ENCODE measurements at places on chromosomes 4 and X. TPM values are rescaled to one million over a fixed set of nuclear protein-coding genes. Genes with fewer than 3 reads are reported as not detected.

DNA sequence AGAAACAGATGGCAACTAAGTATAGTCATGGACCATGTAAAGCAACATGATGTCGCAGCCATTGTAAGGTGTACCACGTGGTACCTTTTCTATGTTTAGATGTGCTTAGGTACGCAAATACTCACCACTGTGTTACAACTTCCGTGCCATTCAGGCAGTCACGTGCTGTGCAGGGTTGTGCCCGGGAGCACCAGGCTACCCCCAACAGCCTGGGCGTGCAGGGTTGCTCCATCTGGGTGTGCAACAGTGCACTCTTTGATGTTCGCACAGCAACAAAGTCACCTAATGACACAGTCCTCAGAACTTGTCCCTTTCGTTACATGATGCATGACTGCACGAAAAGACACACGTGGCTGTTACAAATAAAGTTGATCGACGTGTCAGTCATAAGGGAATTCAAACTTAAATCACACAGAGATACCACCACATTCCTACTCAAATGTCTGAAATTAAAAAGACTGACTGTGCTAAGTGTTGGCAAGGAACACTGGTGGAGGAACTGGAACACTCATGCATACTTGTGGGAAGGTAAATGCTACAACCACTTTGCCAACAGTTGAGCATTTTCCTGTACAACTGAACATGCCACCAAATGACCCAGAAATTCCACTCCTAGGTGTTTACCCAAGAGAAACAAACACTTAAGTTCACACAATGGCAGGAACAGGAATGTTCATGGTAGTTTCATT is 24.3 kb downstream of the CPLX1 start:
- DNase-seq = no peak

The SMIM10L2A gene
- polyA plus RNA-seq = 12.4 TPM

The LANCL3 gene
- 0.03 TPM for polyA plus RNA-seq

The GABRQ gene
- polyA plus RNA-seq = 2.1 TPM

DNA sequence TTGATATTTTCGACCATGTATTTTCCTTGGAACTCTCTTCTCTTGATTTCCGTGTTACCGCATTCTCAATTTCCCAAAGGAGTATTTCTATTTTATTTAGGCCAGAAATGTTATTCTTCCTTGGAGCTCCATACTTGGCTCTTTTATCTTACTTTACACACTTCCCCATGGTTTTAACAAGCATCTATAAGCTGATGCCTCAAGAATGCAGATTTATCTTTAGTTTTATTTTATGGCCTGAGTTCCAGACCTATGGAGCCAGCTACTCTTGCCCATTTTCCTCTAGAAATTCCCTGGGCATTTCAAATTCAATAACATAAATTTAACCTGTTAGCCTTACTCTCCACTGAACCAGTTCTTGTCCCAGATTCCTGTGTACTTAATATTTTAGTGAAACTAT is 43.7 kb downstream of the SULT1E1 start:
- DNase-seq = no peak

DNA sequence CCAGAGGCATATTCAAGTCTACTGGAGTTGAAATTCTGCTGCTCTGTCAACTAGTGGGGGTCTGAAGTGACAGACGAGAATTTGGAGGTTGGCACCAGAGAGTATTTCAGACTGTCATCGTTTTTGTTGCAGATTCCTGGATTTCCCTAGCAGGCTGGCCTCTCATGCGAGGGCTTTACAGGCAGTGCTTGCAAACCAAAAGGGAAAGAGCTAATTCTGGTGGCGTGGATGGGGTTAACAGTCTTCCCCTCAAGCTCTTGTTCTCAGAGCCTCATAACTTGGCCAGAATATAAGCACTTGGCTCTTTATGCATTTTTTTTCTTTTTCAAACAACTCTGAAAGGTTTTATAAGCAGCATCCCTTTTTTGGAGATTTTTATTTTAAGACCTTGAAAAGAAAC is at the start of gene SPARCL1:
SPARCL1 (minus strand) TSS at position 190 of the 400 bp plus-strand sequence. CDS start 29,802 bp downstream, outside the sequence.
- no peak for DNase-seq

The TMEM35A gene
- polyA plus RNA-seq = 41.3 TPM

- no peak for DNase-seq
Measured at GRCh38 chr4:161642708-161643107, 521.1 kb downstream of the FSTL5 start.

The PNMA6F gene
- polyA plus RNA-seq = 1.1 TPM

DNA sequence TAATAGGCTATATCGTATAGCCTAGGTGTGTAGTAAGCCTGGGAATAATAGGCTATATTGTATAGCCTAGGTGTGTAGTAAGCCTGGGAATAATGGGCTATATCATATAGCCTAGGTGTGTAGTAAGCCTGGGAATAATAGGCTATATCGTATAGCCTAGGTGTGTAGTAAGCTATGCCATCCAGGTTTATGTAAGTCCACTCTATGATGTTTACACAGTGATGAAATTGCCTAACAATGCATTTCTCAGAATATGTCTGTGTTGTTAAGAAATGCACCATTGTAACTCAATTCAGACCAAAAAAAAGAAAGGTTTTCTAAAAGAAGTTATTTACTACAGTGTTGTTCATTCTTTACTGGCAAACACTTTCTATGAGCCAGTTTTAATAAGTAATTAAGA is 1387.2 kb downstream of the STIM2 start:
- DNase-seq = no peak

DNA sequence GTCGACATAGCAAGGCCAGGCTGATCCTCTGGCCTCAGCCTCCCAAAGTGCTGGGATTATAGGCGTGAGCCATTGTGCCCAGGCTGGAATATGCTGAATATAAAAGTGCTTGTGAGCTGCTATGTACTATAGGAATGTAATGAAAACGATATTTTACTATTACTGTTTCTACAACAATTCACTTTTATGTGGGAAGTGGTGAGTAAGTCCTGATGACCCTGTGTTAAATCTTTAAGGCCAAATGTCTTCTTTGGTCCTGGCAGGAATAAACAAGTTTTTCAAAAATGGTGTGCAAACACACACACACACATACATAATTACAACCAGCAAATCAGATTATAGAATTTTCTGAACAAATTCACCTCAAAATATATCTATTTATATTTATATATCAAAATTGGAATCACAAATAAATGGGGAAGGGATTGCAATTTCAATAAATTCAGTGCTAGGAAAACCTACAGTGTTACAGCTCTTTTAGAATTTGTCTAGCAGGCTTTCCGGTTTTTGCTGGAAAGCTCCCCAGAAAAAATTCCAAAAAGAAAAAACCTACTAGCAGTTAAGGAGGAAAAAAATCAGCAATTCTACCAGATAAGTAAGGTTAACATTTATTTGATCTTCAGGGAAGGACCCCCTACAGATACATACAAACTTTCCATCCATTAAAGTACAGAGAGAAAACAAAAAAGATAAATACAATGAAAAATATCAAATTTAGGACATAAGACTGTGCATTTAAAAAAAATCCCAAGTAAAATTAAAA is 17.9 kb downstream of the SMIM14 start:
- DNase-seq = no peak

GRCh38 chr4:8140915-8141314 is 17.7 kb downstream of the ABLIM2 start:
- DNase-seq = no peak

DNA sequence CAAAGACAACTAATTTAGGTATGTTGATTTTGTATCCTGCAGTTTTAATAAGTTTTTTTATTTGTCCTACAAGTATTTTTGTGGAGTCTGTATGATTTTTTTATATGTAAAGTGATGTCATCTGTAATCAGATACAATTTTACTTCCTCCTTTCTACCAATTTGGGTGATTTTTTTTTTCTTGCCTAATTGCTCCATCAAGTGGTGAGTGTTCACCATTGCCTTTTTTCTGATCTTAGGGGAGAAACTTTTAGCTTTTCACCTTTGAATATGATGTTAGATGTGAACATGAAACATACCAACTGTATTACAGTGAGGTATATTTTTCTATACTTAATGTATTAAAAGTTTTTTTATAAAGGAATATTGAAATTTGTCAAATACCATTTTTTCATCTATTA is 362.3 kb downstream of the PABPC4L start:
- DNase-seq = no peak

- peak; percentile 86 for DNase-seq
Measured at GRCh38 chr4:30720021-30720660, at the start of gene PCDH7. Gene PCDH7 (plus strand): TSS chr4:30720369. CDS start chr4:30721423, 1,054 bp downstream.

DNA sequence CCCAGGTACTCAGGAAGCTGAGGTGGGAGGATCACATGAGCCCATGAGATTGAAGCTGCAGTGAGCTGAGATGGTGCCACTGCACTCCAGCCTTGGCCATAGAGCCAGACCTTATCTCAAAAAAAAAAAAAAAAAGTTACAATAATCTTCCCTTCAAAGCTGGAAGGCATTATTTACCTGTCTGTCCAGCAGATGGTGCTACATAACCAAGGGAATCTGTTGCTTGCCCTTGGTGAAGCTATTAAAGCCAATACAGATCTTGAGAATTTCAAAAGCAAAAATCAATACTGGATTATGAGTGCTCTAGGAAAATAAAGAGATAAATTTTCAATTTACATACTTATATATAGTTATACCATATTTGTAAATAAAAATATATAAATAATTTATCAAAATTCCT is 25.9 kb downstream of the PKD2 start:
- DNase-seq = peak; percentile 71

DNA sequence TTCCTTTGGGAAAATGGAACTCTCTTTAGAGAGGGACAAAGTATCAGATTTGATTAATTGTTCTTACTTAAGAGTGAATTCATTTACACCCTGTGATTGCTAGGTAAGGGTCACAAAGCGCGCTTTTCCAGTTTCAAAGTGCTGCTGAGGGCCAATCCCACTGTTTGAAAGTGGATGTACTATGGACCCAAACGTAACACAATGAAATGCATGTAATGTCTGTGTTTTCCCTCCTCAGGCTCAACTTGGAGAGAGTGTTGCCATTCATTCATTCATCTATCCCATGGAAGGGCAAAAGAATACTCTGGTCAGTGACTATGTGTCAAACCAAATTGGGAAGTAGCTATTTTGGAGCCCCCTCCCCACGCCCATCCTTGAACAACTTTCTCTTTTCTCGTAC is 16.1 kb downstream of the IGSF1 start:
- DNase-seq = no peak

The USP27X gene
- 13.6 TPM for polyA plus RNA-seq

DNA sequence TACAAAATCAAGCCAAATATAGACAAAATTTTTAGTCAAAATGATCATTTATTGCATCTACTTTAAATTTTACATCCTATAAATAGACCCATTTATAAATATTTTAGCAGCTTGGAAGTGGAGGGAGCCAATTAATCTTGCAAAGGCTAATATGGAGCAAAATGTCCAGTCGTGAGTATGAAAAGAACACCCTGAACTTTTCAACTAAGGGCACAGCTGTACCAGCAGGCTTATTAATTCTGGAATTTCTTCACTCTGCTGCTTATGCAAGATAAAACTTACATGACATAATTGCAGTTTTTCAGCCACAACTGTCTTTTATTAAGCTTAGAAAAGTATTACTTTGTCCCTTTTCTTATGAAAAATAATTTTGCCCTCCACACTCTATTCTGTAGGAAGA is 22.9 kb upstream of the USP53 start:
- peak; percentile 66 for DNase-seq

DNA sequence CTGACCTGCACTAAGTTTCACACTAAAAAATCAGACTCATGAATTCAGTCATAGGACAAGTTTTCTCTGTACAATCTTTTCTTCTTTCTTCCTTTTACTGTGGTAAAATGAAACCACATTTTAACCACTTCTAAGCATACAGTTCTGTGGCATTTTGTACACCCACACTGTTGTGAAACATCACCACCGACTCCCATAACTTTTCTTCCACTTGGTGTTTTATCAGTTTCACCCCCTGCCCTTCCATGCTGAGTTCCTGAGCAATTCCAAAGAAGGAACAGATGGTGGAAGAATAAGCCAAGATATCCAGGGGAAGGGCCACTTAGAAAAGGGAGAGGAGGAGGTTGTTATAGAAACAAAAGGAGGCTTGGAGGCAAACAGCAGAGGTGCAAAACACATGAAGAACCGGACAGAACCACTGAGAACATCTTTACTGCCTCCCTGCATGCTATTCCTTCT is 22.6 kb downstream of the SLC25A4 start:
- DNase-seq = peak; percentile 13

DNA sequence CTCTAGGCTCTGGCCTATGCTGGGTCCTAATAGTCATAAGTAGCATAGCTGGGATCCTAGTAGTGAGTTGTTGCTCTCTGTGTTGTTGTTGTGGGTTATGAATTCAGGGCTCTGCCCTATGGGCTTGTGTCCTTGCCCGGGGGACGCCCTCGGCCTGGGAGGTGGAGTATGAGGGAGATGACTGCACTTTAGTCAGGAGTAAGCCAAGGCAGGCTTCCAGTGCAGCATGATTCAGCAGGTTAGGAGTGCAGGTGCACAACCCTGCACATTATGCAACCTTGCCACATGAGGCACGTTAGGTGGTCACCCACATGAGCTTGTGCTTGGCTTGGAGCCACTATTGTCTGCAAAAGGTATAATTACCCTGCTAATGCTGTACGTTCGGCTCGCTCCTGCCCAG is 58.4 kb upstream of the CCDC149 start:
- DNase-seq = no peak

The GLOD5 gene
- polyA plus RNA-seq = 1.2 TPM

DNA sequence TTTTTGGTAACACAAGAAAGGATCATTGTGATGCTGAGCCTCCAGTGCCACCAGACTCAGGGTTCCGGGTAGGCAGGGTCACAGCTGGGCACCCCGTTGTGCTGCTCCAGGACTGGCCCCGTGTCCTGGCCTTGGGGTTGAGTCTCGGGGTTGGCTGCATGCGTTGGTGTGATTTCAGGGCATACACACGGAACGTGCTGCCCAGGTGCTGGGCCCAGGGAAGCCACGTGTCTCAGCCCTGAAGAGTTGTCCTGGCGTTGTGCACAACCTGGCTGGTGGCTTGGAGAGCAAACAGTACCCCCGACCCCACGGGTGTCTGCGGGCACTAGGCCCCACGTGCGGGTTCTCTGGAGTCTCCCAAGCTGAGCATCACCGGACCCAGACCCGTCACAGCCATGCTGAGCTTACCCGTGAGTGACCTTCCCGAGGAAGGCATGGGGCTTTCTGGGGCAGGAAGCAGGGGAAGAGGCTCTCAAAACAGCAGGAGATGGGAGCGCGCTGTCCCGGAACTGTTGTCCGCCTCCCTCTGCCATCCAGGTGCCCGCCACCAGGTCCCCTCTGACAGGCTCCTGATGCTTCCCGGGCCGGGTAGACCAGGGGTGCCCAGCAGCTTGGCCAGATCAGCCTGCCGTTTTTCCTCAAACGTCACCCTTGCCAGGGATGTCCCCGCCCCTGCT is 66.1 kb upstream of the ENPP6 start:
- DNase-seq = no peak

GRCh38 chrX:134607523-134607922 is 50.7 kb downstream of the PLAC1 start:
- no peak for DNase-seq

DNA sequence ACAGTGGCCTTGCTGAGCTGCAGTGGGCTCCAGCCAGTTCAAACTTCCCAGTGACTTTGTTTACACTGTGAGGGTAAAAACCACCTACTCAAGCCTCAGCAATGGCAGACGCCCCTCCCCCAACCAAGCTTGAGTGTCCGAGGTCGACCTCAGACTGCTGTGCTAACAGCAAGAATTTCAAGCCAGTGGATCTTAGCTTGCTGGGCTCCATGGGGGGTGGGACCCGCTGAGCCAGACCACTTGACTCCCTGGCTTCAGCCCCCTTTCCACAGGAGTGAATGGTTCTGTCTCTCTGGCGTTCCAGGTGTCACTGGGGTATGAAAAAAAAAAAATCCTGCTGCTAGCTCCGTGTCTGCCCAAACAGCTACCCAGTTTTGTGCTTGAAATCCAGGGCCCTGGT is 168.9 kb upstream of the INTU start:
- no peak for DNase-seq

- DNase-seq = no peak
Measured at GRCh38 chr4:83589279-83589678, 53.4 kb downstream of the GPAT3 start.

GRCh38 chrX:41677183-41678060 is 11.4 kb upstream of the GPR34 start:
- no peak for DNase-seq

The CABS1 gene
- polyA plus RNA-seq = not detected

All from brain (organoid and tissue), 16 donors.